Activated CD8-positive, alpha-beta memory T cell treated with anti-CD3 and anti-CD28 coated beads, Interleukin-2, amount 50 U/mL, for 4 hours (primary cell): ENCODE measurements at places on chromosomes 13 and 19.
A peak's percentile ranks its signal among the peaks of the same experiment; 100 is the strongest.

DNA sequence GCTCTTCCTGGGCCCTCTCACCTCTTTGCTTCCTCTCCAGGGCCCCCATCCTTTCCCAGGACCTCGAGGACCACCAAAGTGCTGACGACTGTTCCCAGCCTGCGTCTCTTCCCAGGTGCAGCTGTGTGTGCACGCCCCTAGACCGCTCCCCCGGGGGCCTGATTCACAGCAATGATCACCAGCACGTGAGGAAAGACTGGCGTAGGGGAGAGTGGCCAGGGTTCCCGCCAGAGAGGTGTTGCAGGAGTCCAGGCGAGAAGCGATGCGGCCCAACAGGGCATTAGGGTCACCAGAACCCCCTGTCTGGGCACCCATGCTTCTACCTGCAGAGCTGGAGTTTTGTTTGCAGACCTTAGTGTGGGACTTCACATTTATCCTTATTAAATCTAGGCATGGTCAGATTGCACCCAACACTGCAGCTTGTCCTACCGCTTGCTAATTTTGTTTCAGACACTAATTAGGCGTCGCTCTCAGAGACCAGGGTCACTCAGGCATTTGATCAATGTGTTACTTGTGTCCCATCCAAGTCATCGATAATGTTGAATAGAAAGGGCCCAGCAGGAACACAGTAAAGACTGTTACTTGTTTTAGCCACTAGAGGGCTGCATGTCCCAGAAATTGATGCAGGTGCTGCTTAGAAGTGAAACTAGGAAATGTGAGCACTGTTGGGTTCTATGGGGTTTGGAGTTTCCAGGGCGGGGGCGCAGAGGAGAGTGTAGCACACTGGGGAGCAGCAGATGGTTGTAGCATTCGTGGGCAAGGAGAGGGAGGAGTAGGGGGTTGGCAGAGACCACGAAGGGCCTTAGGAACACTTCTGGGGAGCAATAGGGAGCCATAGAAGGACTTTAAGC lies 53.2 kb downstream of the CDADC1 start:
- DNase-seq: peak; percentile 61

DNA sequence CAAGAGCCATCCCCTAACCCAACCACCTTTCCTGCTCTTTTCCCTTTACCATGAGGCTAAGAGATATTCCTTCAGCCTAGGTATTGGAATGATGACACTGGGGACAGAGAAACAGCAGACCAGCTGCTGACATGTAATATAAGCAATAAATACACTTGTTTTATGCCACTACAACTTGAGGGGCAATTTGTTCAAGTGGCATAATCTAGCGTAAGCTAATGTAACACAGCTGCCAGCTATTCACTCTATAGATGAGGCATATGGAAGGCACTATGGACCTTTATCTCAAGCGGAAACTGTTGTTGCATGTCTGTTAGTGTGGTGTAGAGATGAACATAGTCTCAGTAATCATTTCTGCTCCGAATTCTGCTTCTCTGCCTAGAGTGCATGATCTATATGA lies 111.1 kb downstream of the STARD13 start:
- no peak for DNase-seq

DNA sequence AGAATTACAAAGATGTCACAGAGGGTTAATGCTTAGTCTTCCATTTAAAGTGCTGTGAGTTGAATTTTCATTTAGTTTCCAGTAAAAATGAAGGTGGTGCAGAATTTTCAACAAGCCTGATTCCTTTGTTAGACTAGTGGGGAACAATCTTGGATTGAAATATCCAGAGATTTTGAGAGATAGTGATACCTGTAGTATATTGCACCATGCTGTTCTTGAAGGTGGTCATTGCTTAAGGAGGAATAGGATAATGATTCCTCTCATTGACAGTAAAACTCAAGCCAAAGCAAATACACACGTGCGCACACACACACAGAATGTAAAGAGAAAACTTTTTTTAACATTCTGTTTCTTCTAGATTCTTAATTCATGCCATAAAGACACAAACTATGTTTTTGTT lies 5.3 kb downstream of the PCDH17 start:
- DNase-seq: no peak

- DNase-seq: no peak
Observed at GRCh38 chr19:37981785-37982475, 74.9 kb downstream of the SIPA1L3 start.
